Stimulated activated CD8-positive, alpha-beta memory T cell treated with anti-CD3 and anti-CD28 coated beads, Interleukin-4, amount 100 ng/mL, for 4 hours (primary cell): ENCODE measurements at places on chromosomes 12 and 14.

DNA sequence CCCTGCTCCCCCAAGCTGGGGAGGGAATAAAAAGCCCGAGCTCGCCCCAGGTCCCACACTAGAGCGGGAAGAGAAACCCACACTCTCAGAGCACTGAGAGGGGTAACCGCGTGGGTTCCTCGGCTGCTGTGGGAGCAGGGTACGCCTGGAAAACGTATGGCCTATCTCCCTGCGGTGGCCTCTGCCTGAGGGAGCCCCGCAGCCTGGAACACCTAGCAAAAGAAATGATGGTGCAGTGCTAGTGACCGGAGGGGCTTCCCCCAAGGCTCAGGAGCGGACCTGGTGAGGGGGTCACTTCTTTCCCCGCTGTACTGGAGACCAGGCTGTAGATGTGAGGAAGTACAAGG lies 2.5 kb upstream of the OR4N2 start:
- no peak for DNase-seq

DNA sequence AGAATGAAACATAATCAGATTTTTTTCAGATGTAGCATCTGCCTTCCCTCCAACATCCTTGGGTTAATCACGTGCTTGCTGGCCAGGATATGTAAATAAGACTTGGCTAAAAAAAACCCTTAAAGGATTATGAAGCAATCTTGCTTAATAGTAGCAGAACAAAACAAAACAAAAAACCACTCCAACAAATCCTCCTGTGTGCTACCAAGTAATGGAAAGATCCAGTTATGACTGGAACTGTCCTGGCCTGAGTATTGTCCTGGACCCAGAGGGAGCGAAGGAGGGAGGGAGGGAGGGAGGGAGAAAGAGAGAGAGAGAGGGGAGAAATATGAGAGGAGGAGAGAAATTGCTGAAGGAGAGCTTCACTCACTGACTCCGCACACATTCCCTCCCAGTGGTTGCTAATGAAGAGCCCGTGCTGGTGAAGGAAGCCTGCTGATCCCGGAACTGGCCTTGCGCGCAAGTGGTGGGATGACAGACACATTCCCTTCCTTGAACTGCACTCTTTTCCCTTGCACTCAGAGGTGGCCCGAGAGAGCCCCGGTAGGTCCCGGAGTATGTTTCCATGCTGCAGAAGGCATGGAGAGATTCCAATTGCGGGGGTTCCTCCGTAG lies 57.2 kb downstream of the HMGA2 start:
- no peak for DNase-seq

DNA sequence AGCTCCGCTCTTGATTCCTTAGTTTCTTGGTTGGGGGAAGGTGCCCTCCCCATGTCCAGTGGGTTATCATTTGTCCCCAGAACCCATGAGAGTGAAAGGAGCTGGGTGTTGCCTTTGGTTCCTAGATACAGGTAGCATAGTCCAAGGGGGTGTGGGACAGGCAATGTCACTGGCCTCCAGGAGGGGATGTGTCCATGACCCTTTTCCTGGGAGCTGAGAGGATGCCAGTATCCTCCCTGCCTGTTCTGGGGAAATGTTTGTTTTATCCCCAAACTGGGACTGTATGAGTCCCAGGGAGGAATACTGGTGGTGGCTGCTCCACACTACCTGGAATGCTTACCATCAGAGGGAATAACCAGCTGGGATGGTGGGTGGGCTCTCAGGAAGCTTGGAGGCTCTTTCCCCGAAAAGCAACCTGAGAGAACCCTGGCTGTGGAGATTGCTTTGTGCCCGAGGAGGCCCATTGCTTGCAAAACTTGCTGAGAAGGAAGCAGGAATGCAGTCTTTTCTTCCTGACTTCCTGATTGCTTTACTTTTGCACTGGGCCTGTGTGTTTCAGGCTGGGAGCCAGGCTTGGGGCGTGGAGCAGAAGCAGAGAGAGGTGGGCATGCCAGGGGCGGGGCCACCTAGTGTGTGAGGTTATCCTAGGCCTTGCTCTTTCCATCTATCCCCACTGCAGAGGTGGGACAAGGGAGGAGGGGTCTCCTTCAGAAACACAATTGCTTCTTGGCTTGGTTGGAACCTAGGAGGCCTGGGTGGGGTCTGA lies 715 bp upstream of the SLC10A1 start:
- DNase-seq, result no peak

DNA sequence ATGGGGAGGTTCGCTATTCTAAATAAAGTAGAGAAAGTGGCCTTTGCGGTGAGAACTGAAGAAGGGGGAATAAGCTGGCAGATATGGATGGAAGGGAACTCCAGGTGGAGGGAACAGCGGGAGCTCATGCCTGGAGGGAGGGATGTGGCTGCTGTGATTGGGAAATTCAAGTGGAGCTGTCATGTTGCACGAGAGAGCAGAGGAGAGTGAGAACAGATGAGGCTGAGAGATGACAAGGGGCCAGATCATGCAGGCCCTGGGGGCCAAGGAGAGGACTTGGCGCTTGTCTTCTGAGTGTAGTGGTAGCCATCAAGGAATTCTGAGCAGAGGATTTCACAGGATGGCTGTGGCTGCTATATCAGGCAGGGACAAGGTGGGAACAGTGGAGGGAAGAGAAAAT lies 35.0 kb downstream of the TGFB3 start:
- no peak for DNase-seq

GRCh38 chr14:96574633-96575632 lies 72.8 kb downstream of the PAPOLA start:
- no peak for DNase-seq
